Foreskin fibroblast (primary cell): ENCODE measurements at places on chromosomes 13 and 19.

GRCh38 chr13:111584101-111584672 is 263.7 kb downstream of the TEX29 start:
- DNase-seq, result no peak

DNA sequence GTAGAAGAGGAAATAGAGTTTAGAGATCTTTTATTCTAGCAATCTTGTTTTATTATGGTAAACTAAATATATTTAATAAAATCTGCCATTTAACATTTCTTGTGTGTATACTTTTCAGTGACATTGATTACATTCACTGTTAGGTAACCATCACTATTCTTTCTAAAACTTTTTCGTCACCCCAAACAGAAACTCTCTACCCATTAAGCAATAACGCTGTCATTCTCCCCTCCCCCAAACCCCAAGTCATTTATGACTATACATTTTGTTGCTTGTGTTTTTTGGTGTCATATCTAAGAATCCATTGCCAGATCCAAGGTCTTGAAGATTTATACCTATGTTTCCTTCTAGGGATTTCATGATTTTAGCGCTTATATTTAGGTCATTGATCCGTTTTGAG is 10.6 kb downstream of the URI1 start:
- no peak for DNase-seq

DNA sequence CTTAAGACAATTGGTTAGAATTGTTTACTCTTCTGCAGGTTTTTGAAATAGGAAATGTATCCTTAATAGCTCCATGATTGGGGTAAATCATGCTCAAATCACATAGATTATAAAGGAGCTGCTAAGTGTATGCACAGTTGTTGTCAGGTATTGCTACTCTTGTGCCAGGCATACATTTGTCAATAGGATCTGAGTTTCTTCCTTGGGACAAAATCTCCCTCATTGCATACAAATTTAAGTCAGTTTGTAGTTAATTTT is 109.3 kb upstream of the MLNR start:
- no peak for DNase-seq

DNA sequence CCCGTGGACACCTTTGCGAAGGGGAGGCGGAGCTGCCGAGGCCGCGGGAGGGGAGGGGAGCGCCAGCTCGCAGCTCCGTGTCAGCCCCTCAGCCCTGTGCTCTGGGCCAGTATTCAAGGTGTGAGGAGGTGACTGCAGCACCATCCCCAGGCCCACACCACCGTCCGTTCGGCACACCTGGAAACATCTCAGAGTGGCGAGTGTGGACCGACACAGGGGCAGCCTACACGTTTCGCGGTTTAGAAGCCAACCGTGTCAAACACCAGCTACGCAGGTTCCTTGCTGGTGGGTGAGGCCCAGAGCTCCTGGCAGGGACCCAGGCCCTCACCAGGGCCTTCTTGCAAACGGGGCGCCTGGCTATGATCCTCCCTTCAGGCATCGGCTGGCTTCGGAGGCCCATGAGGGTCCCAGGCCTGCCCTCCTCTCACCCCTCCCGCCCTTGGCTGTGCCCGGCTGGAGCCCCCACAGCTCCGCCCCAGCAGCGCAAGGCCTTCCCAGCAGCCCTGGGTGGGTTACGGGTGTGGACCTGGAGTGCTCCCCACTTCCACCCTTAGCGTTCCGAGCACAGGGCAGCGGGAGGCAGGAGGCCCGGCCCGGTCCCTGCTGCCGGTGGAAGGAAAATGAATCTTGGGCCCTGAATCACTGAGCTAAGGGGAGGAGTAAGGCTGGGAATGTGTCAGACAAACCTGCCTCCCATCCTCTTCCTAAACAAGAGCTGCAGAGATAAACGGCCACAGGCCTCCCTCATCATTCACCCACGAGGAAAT is 1.2 kb downstream of the C13orf46 start:
- DNase-seq, result no peak

GRCh38 chr13:88896466-88896865 is 1225.3 kb downstream of the SLITRK5 start:
- no peak for DNase-seq
